ENCODE measurements at places on chromosomes 1 and 21.

DNA sequence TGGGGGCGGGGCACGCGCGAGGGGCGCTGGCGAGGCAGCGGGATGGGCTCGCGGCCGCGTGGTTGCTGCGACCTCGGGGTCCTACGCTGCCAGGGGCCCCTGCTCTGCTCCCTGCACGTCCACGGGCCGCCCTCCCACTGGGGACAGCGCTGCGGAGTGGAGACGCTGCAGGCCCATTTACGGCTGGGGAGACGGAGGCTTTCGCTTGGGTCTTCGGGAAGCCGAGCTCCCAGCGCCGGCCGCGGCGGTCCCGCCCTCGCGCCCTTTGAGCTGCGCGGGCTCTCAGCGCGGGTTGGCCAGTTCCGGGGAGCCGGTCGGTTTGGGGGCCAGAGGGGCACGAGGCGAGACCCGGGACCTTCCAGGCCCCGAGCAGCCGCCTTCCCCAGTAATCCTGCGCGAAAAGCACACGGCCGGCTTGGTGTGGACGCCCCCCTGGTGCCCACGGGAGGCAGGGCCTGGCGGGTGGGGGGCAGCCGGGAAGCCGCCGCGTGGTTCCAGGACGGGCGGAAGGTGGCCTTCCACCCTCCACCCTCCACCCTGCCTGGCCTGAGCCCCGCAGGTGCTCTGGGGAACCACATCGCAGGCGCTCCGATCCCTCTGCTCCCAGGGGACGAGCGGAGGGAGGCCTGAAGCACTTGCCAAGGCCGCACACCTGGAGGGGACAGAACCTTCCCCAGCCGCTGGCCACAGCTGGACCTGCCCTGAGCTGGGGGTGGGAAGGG is 570 bp upstream of the PEX10 start:
- DNase-seq, result no peak

GRCh38 chr1:240090014-240090413 is 1.7 kb upstream of the FMN2 start:
- no peak for DNase-seq

DNA sequence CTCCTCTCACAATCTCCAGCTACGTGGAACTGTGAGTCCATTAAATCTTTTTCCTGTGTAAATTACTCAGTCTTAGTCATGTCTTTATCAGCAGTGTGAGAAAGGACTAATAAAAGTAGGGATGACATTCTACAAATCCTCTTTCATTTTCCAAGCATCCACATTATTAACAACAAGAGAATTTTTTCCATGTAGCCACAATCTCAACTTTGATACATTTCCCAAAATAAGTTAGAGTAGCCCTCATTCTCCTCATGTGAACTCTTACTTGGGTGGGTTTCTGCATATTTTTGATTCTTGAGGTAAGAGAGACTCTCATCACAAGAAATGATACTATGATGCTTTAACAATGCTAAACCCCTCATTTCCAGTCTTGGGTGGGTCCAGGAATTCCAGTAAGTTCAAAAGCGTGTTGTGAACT is 52.8 kb downstream of the TNFSF18 start:
- DNase-seq, result no peak

- DNase-seq, result no peak
Observed at GRCh38 chr21:35048706-35049617, at the start of gene RUNX1. TSS of gene RUNX1 (minus strand) at chr21:35049302.

DNA sequence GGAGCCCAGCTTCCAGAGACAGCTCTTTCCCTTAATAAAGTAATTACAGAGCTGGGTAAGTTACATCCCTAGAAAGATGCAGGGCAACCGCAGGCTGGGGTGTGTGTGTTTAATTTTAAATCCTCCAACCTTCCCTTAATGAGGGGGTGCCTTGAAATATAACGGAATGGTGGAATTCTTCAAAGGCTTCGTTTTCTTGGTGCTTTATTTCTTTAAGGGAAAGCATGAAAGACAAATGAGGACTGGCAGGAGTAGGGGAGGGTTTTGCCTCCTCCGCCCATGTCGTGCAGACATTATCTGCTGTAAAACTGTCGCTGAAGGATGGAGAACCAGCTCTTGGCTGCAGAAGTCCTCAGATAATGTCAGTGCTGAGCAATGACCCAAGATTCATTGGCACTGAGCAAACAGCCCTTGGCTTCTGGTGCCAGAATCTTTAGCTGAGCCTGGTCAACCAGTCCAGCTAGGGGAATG is 15.5 kb downstream of the SLC6A17 start:
- no peak for DNase-seq

DNA sequence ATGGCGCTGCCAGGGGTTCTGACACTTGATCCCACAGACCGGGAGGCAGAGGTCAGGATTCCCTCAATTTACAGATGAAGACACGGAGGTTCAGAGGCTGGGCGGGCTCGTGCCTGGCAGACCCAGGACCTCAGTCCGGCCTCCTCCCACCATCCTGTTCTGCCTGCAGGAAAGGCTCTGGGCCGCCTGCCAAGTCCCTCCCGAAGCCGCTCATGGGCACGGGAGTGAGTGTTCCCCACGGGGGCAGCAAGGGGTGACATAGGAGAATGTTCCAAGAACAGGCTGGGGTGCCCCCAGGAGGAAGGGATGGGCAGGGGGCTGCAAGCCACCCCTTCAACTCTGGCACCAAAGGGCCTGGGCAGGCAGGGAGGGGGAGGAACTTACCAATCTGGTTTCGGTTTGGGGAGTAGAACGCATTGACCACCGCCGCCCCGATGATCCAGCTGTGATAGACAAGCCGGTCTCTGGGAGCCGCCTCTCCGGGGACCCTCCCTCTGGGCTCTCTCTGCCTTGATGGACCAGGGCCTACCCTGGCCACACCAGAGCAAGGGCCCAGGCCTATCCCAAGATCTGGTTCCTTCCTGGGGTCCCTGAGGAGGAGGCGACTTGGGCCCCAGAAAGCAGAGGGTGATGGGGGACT is 7.5 kb downstream of the PRXL2B start:
- DNase-seq, result peak; percentile 72

GRCh38 chr1:89990976-89991831 is 3.7 kb upstream of the ZNF326 start:
- DNase-seq, result no peak

DNA sequence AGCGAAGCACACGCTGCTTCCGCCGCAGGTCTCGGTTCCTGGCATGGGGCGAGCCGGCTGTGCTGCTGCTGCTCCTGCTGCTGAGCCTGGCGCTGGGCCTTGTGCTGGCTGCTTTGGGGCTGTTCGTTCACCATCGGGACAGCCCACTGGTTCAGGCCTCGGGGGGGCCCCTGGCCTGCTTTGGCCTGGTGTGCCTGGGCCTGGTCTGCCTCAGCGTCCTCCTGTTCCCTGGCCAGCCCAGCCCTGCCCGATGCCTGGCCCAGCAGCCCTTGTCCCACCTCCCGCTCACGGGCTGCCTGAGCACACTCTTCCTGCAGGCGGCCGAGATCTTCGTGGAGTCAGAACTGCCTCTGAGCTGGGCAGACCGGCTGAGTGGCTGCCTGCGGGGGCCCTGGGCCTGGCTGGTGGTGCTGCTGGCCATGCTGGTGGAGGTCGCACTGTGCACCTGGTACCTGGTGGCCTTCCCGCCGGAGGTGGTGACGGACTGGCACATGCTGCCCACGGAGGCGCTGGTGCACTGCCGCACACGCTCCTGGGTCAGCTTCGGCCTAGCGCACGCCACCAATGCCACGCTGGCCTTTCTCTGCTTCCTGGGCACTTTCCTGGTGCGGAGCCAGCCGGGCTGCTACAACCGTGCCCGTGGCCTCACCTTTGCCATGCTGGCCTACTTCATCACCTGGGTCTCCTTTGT is 2.6 kb downstream of the TAS1R3 start:
- DNase-seq, result no peak

- no peak for DNase-seq
Observed at GRCh38 chr1:190000365-190000872, 477.2 kb downstream of the BRINP3 start.

GRCh38 chr1:75548721-75549480 is 62.0 kb downstream of the SLC44A5 start:
- DNase-seq, result no peak

GRCh38 chr21:25456672-25457071 is 150.6 kb downstream of the MRPL39 start:
- DNase-seq, result no peak

DNA sequence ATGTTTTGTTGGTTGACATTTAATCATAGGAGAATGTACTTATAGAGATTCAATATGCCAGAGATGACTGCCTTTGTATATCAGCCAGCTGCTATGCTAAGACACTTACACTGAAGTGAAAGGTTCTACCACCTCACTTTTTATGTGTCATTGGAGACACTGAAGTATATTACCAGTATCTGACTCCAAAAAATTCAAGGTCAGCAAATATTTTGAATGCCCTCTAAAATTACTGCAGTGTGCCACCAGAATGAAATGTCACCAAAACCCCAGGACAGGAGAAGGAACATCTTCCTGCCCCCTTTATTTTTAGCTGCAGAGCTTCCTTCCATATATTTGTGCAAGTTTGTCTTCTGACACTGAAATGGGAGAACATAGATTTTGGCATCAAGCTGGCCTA is 141.5 kb downstream of the LRRC40 start:
- no peak for DNase-seq

GRCh38 chr1:229388897-229389580 is 44.9 kb downstream of the ACTA1 start:
- DNase-seq, result no peak

DNA sequence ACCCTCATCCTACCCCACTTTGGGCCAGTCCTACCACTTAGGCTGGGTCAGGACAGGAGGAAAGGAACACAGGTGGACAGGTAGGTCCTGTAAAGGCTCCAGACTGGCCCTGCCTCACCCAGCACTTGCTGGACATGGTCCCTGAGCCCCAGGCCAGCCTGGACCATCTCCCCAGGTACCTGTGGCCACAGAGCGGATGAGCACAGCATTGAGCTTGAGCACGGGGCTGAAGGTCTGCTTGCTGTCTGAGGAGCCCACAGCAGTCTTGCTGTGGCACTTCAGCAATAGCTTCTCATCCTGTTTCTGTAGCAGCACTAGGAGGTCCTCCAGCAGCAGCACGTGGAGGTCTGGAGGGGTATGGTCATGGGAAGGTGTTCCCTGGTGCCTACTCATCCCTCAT is 23.3 kb downstream of the LRRC71 start:
- peak; percentile 43 for DNase-seq

- DNase-seq, result no peak
Observed at GRCh38 chr1:84855168-84855567, 37.8 kb downstream of the LPAR3 start.

- no peak for DNase-seq
Observed at GRCh38 chr1:55679971-55680370, 464.8 kb upstream of the USP24 start.

GRCh38 chr1:40312238-40313205 is 4.6 kb downstream of the COL9A2 start:
- DNase-seq, result no peak

DNA sequence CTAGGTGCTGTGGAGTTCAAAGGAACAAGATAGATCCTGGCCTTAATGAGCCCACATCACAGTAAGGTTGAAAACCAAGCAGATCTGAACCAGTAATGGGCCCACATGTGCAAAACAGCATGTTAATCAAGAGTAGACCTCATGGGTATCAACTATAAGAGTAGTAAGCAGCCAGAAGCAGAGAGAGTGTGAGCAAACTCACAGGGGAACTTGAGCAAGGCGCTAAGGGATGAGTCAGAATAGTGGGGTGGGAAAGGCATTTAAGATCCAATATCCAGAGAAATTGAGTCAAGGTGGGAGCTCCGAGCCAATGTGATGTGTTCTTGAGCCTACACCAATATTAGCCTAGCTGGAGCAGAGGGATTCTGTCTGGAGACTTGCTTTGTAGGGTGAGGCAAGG is 52.4 kb upstream of the GJA5 start:
- no peak for DNase-seq

DNA sequence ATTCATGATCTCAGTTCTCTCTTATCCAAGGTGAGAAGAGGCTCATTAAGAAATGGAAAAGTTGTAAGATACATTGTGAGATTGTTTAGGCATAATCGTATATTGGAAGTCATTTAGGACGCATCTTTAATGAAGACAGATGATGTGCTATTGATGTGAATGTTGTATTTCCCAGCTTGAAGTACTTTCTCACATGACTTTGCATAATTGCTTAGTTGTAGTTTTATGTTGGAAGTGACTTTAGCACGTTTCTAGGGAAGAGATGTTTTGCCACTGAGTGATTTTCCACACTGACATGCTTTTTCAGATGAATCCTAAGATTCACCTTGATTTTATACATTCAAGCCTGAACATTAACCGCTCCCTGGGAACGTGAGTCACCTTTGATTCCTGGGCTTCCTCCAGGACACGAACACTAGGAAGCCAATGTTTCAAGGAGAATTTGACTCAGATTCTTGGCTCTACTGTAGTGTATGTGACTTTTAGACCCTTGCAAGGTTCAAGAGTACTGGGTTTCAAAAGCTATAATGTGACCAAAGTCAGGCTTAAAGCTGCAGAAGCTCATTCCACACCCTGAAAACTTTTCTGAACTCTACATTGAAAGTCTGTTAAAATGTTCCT is 27.9 kb downstream of the ANGEL2 start:
- DNase-seq, result no peak

- peak; percentile 34 for DNase-seq
Observed at GRCh38 chr21:44687671-44688070, 5.7 kb upstream of the KRTAP12-1 start.

DNA sequence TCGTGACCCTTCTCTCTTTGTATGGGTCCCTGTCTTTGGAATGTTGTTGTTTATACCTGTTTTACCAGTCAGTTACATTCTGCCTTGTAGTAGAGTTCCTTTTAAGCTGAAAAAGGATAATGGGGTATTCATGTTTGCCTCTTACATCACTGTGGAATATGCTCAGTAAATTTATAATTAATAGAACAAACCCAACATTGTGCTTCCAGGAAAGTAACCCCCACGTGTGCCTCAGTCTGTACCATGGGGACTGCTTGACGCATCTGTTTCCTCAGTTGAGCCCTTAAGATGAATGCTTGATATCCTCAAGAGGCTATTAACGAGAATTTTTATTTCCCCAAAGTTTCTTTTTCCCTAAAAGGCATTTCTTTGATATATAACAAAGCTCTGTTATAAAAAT is 73.4 kb downstream of the ST6GALNAC3 start:
- DNase-seq, result no peak

DNA sequence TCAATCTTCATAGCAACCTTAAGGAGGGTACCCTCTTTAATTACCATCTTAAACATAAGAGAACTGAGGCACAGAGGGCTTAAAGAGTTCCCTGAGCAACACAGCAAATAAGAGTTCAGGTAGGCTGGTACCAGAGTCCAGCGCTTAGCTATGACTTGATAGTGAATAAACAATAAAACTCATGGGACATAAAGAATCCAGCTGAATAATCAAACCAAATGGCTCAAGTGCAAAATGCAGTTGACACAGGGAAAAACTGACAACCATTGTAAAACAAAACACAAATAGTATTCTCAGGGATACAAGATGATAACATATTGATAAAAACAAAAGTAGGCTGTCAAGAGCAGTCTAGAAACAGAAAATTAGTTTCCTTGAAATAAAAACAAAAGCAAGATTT is 176.9 kb upstream of the HMGB4 start:
- DNase-seq, result no peak

- DNase-seq, result no peak
Observed at GRCh38 chr1:73671530-73671929, 526.4 kb downstream of the LRRIQ3 start.

DNA sequence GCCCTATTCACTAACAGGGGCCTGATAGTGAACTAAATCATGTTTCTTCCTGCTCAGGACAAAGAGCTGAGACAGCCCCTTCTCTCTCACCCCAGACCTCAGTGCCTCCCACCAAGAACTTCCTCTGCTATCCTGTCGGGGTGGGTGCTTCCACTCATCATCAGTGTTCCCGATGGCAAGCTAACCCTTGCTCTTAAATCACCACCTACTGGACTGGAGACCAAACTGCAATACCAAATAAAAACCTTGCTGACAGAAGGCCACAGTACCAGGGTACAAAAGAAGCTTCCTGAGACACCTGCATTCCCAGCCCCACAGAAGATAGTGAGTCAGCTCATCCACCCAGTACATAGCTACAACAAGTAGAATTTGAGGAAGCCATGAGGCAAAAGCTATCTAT is 799.5 kb downstream of the LTN1 start:
- DNase-seq, result no peak
